ENCODE measurements at places on chromosomes 12 and 14.
A peak's percentile ranks its signal among the peaks of the same experiment; 100 is the strongest.

DNA sequence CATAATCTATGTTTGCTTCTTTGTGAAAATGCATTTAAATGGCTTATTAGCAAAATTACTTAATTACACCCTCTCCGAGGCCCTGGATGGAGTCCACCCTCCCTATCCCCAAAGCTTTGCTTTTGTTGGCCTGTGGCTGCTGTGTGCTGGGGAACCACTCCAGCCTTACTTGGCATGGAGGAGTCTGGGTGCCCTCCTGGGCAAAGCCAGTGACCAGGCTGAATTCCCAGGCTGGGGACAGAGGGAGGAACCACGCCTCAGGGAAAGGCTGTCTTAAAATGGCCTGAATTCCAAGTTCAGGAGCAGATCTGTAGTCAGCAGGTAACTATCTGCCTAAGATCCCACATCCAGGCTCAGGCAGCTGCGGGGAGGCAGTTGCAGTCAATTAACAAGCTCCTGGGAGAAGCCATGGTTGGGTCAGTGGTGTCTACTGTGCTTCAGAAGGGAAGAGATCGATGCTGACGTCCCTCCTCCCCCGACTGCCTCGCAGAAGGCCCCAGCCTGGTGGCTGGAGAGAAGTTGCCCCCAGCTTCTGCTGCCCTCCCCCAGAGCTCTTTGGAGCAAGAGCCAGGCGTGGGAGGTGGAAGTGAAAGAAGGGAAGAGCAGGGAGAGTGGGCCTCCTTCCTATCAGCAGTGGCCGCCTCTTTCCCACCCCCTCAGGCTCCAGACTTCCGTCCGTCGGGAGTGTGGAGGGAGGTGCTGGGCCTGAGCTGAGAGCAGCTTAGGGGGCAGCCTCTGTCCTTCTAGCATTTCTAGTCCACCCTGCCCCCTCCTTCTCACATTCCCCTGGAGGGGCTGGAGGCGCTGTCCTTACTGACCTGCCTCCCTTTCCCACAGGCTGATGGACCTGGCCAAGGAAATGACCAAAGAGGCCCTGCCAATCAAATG lies 11.3 kb downstream of the VASH1 start:
- no peak for DNase-seq

GRCh38 chr14:80560800-80561657 lies 349.7 kb upstream of the DIO2 start:
- no peak for DNase-seq

GRCh38 chr14:75232597-75232996 lies 46.0 kb upstream of the FOS start:
- no peak for DNase-seq

DNA sequence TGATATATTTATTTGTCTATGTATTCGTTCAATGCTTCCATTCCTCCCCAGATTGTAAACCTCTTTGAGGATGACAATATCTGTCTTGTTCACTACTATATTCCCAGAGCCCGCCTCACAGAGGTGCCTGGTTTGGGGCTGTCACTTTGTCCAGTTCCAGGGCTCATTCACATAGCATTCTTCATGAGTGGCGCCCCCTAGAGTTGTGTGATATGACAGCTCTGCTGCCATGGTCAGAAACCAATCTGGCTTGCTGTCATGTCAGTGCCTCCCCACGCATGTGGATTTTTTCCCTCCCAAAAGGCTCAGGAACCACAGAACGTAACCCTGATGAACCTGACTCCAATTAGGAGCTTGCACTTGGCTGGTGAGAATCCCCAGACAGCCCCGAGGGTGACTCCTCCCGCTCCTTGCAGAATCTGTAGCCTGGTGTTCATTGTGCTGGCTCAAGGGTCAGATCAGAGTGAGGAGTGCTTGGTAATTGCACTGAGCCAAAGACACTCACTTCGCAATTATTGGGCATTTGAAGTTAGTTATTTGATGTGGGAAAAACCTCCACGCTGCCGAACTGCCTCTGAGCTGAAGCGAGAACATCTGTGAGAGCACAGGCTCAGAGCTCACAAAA lies 145.5 kb downstream of the PTPN11 start:
- DNase-seq = no peak

DNA sequence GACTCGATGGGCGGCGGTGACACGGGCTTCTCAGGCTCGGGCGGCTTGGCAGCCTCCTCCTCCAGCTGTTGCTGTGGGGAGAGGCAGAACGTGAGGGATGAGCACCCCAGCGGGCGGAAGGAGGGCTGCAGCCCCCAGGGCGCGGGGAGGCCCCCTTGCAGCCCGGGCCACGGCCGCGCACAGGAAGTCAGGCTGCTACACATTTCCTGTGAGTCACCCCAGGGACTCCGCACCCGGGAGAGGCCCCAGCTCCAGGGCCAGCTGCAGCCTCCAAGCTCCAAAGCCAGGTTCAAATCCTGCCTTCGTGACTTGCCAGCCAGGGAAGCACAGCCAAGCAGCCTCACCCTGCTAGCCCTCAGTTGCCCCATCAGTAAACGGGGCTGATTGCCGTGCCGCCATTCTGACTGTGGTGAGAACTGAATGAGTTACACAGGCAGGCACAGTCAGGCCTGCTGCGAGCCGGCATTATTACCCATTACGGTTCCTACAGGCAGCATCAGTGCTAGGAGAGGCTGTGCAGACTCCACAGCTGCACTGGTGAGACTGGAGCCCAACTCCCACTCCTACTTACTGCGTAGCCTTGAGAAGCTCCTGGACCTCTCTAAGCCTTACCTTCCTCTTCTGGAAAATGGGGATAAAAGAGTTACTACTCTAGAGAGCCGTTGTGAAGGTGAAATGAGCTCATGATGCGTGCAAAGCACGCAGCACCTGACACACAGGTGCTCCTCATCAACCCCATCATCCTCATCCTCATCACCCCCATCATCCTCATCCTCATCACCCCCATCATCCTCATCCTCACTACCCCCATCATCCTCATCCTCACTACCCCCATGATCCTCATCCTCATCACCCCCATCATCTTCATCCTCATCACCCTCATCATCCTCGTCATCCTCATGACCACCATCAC lies 100.9 kb downstream of the NCOR2 start:
- peak; percentile 88 for DNase-seq

DNA sequence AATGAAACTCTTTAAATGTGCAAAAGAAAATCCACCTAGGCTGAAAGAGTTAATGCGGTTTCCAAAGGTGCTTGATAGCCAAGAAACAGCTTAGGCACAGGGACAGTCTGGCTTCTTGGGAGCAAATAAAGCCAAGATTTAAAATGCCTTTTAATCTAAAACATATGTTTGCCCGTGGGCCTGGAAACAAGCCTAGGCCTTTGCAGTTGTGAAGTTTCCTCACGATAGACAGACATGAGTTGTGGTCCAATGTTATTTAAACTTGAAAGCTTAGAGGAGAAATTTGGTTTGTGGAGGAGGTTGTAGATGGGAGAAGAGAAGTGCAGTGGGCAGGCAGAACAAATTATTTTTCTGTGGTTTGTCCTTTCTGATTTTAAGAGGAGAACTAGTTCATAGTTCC lies 29.8 kb downstream of the PROX2 start:
- no peak for DNase-seq

- no peak for DNase-seq
Observed at GRCh38 chr14:23650506-23650905, 14.3 kb downstream of the DHRS2 start.

GRCh38 chr12:91179315-91179714 lies 3.3 kb downstream of the DCN start:
- no peak for DNase-seq

DNA sequence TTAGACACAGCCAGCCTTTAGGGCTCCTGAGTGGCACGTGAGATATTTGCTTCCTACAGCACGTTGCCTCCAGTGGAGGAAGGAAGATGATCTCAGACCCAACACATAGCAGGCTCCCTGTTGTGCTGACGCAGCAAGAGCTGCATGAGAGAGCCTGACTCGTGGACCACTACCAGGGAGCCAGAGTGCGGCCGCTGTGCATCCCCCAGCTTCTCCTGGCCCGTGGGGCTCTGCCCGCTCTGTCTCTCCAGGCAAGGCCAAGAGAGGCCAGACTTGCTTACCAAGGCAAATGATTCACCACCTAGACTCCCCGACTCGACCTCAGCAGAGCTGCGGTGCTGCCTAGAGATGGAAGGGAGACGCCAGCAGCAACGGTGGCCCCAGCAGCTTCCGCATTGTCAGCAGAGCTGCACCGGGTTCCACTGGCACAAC lies 37.5 kb downstream of the MAP3K9 start:
- DNase-seq = no peak

GRCh38 chr14:30427846-30428245 lies 131.1 kb upstream of the G2E3 start:
- no peak for DNase-seq

DNA sequence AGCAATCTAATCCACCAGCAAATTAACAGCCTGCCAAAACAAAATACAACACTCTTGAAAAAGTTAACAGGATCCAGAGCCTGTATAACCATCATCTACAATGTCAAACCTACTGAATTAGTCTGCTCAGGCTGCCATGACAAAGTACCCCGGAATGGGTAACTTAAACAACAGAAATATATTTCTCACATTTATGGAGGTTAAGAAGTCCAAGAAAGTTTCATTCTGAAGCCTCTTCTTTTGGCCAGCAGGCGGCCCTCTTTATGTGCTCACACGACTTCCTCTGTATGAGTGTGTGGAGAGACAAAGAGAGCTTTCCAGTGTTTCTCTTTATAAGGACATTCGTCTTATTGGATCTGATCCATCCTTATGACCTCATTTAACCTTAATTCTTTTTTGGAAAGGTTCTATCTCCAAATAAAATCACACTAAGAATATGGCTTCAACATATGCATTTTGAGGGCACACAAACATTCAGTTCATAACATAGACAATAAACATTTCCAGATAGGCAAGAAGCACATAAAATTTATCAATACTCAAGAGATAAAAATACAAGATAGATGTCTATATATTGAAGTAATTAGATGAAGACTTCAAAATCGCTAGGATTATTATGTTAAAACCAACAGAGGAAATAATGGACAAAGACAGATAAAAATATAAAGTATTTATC lies 5.9 kb upstream of the RERG start:
- DNase-seq = no peak

DNA sequence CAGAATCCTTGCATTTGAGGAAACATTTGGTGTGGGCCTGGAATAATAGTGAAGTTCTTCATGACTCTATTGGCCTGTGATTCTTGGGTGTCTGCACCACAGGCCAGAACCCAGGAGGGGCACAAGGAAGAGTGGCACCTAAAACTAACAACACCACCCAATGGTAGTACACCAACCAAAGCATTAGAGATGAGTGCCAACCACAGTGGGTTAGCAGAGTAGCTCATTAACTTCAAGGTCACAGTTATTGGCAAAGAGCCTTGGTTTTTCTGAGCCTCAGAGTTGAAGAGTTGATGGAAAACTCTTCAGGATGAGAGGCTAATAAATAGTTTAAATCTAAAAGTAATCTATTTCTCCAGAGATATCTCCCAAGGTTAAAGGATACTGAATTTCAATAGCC lies 57.0 kb downstream of the HELB start:
- no peak for DNase-seq

GRCh38 chr14:68972507-68973218 lies 6.4 kb downstream of the ACTN1 start:
- DNase-seq = no peak

Measured in activated T-cell treated with anti-CD3 and anti-CD28 coated beads, Interleukin-2, amount 50 U/mL, for 24 hours (primary cell).